CD4-positive, alpha-beta T cell treated with Interleukin-15 for 1 hour (primary cell): ENCODE measurements at places on chromosomes 1 and 21.

GRCh38 chr1:156083800-156084790, 1.8 kb upstream of the MEX3A start:
- no peak for DNase-seq

DNA sequence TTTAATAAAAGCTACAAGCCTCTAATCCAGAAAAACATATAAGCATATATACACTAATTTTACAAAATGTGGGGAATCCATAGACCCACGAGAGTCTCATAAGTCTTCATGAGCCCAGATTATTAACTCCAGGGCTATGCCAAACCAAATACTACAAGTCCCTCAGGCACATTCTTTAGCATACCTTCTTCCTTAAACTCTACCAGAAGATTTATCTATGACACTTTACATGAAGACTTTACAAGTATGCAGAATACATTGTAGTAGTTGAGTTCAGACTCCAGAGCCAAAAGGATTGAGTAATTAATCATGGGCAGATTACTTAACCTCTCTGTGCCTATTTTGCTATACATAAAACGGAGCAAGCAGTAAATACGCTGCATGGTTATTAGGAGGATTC, 793.7 kb upstream of the ADGRL2 start:
- no peak for DNase-seq

DNA sequence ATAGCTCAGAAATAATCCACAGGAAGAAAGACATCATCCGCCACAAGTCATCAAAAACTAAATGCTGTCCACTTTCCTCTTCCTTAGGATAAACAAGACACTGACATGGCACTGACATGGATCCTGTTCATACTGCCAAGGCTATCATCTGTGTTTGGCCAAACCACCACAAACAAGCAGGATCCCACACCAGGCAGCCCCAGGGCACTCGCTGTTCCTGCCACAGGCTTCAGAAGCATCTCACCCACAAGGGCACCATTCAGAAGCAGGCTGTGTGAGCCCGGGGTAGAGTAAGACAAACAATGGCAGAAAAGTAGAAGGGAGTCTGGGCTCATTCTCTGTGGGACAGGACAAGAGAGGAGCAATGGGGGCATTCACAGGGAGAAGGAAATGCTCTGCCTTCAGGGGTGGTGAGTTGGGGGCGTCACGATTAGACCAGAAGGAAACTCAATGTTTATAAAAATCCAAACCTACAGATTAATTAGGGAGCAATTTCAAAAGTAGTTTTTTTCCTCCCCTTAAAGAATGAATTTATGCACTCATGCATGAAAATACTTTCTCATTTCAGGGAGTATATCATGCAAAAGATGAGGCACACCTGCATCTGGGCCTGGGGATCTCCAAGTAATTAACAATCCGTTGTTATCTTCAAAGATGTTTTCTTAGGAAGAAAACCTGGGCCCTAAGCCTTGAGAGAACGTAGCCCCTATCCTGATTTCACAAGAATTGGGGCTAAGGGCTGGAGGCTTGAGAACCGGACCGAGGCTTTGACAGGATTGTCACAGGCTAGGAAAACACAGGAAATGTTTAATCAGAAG, 43.3 kb upstream of the ATP1A1 start:
- no peak for DNase-seq

DNA sequence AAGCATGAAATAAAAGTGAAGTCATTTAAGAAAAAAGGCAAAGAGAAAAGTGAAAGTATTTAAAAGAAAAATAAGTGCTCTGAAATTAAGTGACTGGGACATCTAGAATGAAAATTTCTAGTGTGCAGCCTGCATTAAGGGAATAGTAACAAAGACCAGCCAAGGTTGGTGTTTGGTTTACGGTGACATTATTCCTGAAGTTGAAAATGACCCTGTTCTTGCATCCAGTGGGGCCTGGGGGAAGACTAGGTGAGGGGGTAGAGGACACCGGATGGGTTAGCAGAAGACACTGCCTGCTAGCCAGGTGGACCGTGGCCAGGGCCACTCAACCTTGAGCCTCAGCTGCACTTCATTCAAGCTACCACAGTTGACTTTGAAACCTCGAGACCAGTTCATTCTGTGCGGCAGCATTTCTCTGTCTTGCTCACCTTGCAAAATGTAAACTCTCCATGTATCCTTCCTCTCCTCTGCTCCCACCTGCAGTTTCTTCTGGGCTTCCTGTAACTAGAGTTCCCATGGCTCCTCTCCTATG, 14.3 kb upstream of the KCNK1 start:
- DNase-seq, result no peak

- DNase-seq, result no peak
Observed at GRCh38 chr1:165442053-165442452, 2.9 kb downstream of the RXRG start.

GRCh38 chr1:228920831-228921230, 185.6 kb downstream of the RHOU start:
- DNase-seq, result no peak

- no peak for DNase-seq
Observed at GRCh38 chr1:56434740-56435139, 144.6 kb downstream of the PLPP3 start.
